ENCODE measurements at places on chromosomes 7 and 10.
A peak's percentile ranks its signal among the peaks of the same experiment; 100 is the strongest.

DNA sequence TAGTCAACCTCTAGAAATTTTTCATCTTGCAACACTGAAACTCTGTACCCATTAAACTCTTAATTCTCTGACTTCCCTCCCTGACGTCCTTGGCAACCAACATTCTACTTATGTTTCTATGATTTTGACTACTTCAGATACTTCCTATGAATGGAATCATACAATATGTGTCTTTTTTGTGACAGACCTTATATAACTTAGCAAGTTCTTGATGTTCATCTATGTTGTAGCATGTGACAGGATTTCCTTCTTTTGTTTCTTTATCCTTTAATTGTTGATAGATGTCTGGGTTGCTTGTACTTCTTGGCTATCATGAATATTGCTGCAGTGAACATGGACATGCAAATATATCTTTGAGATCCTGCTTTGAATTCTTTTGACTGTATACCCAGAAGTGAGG is 240.8 kb downstream of the ADK start:
- DNase-seq: no peak

DNA sequence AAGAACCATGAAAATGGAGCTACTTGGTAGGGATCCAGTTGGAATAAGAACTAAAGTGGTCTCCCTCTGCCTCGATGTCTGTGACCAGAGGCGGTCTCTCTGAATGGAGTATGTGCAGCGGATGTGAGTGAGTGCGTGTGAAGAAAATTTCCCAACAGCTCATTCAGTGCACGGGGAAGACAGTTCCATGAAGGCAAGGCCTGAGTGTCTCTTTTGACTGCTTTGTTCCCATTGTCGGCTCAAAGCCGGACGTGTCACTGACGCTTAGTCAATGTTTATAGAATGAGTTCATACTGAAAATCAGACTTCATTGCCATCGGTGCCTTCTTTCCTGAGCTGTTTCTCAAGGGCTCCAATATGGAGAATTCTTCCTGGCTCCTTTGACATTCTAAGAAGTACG is 55.3 kb upstream of the GRB10 start:
- no peak for DNase-seq

GRCh38 chr10:62562795-62563194 is 188.6 kb downstream of the ZNF365 start:
- DNase-seq: no peak

DNA sequence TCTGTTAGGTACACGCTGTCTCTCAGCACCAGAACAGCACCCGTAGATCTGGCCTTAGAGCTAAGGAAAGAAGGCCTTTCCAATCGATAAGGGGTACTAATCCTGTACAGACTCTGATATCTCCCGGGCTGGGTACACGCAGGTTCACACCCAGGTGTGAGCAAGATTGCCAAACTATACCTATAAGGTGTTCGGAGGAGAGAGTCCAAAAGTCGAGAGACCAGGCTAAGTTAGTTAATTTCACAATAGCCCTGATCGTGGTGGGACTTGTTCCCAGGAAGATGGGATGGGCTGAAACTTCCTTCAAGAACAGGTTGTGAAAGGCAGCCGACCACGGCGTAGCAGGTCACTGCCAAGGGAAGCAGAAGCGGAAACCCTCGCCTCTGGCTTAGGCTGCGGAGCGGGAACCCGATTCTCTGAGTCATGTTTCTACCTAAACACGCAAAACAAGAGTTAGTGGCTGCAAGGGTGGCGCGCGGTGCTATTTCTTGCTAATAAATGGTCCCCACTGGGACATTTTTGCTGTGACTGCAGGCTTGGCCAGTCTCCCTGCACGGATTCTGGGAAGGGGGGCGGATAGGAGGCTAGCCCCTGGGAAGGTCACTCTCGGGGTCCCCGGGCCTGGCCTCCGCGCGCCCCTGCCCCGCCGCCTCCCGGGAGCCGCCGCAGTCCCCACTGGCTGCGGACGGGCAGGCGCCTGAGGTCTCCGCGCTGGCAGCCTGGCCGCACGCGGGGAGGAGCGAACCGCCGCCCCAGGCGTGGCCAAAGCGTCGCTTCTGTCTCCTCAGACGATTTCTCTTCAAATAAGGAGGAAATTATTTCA is 75.4 kb upstream of the PDSS1 start:
- DNase-seq: peak; percentile 5

GRCh38 chr10:86103391-86104101 is 263.0 kb downstream of the GRID1 start:
- peak; percentile 50 for DNase-seq

DNA sequence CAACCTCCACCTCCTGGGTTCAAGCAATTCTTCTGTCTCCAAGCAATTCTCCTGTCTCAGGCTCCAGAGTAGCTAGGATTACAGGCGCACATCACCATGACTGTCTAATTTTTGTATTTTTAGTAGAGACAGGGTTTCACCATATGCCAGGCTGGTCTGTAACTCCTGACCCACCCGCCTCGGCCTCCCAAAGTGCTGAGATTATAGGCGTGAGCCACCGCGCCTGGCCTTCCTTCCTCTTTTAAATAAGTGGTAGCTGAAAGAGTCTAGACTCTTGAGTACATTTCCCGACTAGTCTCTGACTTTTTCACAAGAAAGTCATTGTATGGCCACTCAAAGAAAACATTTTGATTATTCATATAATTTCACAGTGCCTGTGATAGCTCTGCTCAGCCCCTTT is 636.2 kb upstream of the ANKRD30A start:
- DNase-seq: no peak

DNA sequence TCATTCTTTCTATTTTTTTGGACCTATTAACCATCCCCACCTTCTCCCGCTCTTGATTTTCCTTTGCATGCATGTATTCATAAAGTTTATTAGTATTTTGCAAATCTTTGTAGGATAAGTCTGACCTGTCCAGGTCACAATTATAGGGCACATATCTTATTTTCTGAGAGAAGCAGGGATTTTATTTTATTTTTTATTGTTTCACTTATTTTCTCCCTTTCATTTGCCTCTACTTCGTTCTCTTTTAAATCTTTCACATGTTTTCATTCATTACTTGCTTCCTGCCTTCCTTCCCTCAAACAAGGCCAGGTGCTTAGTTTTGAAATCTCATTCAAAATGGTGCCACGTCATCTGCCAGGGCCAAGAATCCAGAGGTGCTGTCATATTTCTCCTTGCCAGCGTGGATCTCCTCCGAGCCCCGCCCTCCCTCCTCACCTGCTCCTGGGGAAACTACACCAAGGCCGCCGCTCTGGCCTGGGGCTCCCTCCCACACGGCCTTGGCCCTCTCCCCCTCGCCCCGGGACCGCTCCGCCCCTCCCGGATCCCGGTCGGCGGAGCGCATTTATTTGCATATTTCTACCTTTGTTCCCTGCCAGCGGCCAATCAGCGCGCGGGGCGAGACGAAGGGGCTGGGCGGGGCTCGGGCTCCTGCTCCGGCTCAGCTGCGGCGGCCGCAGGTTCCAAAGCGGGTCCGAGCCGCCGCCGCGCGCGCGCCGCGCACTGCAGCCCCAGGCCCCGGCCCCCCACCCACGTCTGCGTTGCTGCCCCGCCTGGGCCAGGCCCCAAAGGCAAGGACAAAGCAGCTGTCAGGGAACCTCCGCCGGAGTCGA is at the start of gene TSPAN13:
Gene TSPAN13 (plus strand): TSS at position 654 of the 830 bp plus-strand sequence. CDS start 213 bp downstream, outside the sequence.
- peak; percentile 75 for DNase-seq

Data from muscle of leg (tissue), 16 donors.